AG08395 (cell line): ENCODE measurements at places on chromosomes 5 and 9.

- no peak for DNase-seq
Observed at GRCh38 chr9:106861640-106862109, 1.3 kb upstream of the ZNF462 start.

- DNase-seq = peak; percentile 50
Observed at GRCh38 chr9:75146229-75146628, 57.9 kb downstream of the OSTF1 start.

GRCh38 chr5:119451561-119451960 lies 736 bp upstream of the HSD17B4 start:
- no peak for DNase-seq

GRCh38 chr5:33558489-33558888 lies 117.7 kb downstream of the TARS1 start:
- DNase-seq = peak; percentile 27

- DNase-seq = no peak
Observed at GRCh38 chr9:118422508-118422907, 718.3 kb downstream of the TLR4 start.

GRCh38 chr5:168844922-168845296 lies 265.7 kb upstream of the PANK3 start:
- no peak for DNase-seq

DNA sequence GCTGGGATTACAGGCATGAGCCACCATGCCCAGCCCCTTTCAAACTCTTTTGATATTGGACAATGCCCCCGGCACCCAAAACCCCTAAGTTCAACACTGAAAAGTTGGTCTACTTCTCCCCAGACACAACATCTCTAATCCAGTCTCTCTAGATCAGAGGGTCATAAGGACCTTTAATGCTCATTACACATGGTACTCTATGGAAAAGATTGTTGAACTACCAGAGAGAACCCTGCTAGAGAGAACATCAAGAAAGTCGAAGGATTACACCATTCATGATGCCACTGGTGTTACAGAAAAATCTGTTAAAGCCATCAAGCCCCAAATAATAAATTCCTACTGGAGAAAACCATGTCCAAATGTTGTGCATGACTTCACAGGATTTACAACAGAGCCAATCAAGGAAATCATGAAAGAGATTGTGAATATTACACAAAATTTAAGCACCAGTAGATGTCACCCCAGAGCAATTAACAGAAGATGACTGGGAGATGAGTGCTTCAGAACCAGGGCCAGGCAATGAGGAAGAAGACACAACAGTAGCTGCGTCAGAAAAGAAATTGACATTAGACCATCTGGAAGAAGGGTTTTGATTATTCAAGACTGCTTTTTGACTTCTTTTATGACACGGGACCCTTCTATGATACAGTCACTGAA lies 28.3 kb upstream of the NIPAL4 start:
- peak; percentile 60 for DNase-seq

DNA sequence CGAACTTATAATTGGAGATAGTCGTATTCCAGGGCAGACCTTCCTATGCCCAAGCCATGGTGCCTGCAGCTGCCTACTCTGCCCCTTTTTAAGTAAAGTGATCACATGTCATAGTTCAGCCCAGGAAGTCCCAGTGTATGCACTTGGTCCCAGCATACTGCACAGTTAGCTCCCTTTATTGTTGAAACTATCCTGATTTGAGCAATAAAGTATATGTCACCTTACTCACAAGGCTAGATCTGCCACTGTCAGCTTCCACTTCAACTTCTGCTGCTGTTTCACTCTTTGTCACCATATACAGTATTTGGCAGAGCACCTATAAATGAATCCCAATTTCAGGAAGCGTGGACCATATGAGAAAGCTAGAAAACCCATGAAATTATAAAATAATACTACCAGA lies 103.8 kb upstream of the PTGER4 start:
- no peak for DNase-seq

DNA sequence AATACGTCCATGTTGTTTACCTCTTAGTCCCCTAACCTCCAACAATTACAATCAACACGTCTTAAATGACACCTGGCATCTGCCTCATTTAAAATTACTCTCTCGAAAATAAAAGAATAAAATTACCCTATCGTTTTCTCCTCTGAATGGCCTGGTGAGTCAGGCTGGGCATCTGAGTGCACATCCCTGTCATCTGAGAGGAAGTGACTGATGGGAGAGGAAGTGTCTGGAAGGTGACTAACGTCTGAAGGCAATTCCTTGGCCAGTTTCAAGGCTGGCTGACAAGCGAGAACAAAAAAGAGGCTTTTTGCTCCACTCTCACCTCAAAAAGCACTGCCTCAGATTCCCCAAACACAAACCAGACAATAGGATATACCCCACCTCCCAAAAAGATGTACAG lies 57.7 kb downstream of the MAPKAP1 start:
- DNase-seq = peak; percentile 87

DNA sequence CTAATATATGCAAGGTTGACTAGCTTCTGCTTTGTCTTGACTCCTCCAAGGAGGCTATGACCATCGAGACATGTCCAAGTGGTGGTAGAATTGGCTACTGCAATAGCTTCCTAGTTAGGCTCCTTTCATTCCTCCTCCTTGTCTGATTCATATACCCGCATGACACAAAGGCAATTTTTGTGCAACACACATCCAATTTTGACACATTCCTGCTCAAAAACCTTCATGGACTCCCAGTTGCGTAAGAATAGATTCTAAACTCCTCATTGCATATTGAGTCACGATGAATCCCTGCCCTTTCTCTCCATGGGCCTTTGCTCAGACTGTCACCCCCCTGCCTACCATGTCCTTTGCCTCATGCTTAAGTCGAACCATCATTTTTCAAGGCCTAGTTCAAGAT lies 344.5 kb downstream of the ACTL7B start:
- DNase-seq = peak; percentile 92

DNA sequence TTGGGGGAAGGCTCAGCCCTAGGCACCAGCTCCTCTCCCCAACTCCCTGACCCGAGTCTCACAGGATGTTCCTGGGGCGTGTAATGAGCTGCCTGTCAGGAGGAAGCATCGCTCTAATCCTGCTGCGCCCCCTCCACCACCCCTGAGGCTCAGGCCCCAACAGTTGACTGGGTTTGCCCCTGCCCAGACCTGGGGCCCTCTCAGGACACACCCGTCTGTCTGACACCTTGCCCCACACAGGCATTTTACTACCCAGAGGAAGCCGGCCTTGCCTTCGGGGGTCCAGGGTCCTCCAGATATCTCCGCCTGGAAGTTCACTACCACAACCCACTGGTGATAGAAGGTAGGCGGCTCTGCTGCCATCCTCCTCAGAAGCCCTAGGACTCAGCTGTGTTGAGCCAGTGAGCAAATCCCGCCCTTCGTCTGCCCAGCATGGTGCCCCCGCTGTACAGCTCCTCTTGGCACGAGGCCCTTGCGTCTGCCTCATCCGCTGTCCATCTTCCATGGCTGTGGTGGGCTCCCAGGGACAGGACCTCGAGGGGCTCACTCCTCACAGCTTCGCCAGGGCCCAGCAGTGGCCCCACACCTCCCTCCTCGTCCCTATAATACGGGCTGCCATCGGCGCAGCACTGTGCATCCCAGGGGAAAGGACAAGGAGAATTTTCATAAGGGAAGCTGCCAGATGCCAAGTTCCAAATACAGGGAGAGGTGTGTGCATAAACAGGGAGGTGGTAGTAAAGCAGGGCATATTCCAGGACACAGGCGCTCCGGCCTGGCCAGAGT lies 8.0 kb downstream of the DBH start:
- DNase-seq = no peak

DNA sequence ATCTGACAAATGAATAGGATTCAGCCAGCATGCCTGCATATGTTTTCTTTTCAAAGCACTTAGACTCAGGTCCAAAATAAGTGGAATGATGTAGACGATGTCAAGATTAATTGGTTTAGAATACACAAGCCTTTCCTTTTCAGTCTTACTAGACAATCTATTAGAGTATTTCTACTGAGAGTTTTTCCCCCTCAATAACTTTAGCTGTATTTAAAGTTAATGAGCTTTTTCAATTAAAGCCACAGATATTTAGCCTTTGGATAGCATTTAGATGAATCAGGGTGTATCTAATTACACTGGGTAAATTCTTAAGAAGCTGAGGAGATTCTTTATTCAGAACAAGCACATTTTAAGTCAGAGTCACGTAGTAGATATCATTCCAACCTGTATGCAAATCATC lies 198.7 kb upstream of the MPDZ start:
- no peak for DNase-seq

DNA sequence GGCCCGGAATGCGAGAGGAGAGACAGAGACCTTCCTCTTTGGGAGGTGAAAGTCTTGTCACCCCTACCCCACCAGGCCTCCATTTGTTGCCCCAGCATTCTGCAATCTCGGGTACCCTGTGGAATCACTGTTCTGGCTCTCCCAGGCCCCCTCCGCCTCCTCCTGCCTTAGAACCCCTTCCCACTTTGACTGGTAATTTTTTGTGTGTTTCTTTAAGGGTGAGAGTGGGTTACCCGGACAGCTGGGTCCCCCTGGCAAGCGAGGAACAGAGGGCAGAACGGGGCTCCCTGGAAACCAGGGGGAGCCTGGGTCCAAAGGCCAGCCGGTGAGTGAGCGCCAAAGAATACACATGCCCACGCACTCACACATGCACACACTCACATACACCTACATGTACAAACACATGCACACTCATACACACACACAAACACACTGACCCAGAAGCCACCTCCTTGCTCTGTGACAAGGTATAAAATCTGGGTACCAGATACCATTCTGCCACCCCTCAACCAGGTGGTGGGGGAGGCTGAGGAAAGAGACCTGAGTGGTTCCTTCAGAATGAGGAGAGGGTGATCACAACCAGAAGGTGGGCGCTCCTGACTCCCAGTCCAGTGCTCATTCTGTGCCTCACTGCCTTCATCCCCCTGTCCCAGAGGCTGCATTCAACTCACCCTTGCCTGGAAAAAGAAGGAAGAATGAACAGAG lies 30.9 kb upstream of the ORM1 start:
- no peak for DNase-seq

DNA sequence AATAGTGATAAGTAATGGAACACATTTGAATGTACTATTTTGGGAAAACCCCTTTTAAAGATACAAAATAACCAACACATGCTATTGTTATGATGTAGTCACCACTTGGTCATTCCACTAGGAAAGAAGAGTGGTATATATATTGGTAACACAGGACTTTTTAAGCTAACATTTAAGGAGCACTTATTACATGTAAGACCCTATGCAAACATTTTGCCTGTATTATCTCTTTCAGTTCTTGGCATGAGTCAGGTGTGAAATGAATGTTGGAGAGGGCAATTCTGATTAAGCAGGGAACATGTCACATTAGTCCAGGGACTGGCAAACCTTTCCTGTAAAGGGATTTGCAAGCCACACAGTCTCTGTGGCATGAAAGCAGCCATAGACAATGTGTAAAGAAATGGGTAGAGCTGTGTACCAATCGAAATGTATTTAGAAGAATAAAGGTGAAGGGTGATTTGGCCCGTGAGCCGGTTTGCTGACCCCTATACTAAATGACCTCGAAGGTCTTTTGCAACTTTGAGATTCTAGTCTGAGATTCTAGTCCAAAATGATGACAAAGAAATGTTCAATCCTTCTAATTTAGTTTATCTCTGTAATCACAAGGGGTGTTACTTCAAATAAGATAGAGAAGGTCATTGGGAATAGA lies 15.3 kb downstream of the ABLIM3 start:
- no peak for DNase-seq

GRCh38 chr5:68542207-68542606 lies 326.7 kb downstream of the PIK3R1 start:
- DNase-seq = no peak

DNA sequence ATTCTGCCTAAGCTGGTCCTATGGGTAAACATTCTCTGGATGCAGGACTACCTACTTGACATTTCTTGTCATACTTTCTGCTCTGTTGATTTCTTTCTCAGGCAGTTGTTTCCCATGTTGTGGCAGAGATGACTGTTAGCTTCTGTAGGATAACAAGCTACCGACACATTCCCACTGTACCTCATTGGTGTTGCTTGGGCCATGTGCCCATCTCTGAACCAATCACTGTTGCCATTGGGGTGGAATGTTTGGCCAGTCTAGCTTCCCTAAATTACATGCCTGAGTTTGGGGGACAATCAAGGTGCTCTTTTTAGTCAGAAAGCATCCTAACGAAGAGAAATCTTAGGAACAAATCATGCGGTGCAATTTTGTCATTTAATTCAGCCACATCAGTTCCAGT lies 212.0 kb downstream of the KDM4C start:
- DNase-seq = no peak

GRCh38 chr9:87275047-87275725 lies 222.5 kb upstream of the DAPK1 start:
- DNase-seq = no peak

DNA sequence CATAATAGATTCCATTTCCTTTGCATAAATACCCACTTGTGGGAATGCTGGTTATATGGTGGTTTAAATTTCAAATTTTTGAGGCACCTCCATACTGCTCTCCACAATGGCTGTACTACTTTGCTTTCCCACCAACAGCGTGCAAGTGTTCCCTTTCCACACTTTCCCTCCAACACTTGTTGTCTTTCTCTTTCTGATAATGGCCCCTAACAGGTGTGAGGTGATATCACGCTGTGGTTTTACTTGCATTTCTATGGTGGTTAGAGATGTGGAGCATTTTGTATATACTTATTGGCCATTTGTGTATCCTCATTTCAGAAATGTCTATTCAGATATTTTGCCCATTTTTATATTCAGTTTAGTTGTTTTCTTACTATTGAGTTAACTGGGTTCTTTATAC lies 34.6 kb downstream of the CTSL start:
- DNase-seq = no peak

DNA sequence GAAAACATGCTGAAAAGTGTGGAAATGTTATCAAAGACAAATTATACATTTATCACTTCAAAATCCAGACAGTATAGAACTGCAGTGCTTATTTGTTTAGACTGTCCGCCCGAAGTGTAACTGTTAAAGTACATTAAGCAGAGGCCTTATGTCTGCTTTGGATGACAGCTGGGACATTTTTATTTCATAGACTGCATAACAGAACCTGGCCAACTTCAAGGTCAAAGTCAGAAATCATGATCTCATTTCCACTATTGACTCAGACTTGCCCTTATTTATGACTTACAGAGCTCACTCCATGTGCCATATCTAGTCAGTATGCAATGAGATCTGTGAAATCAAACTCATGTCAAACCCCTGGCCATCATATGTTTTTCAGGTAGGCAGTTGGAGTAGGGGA lies 87.7 kb downstream of the RAB3C start:
- DNase-seq = no peak
